Fibroblast of skin of right biceps (primary cell): ENCODE measurements at places on chromosomes 3 and 15.

DNA sequence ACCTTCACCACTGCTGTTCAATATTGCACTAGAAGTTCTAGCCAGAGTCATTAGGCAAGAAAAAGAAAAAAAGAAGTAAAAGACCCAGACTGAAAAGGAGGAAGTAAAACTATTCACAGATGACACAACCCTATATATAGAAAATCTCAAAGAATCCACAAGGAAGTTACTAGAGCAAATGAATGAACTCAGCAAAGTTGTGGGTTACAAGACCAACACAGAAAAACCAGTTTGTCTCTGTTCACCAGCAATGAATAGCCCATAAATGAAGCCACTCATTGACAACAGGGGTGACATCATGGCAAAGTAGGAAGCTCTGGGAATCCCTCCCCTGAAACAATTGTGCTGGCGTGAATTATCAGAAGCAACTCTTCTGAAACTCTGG lies 4.6 kb downstream of the CFAP100 start:
- no peak for DNase-seq

GRCh38 chr3:117264204-117264994 lies 554.8 kb downstream of the TUSC7 start:
- DNase-seq = no peak

GRCh38 chr3:98521897-98522543 lies 682 bp downstream of the CLDND1 start:
- peak; percentile 68 for DNase-seq

GRCh38 chr3:182129740-182130139 lies 418.0 kb downstream of the SOX2 start:
- DNase-seq = no peak

GRCh38 chr3:31571325-31571724 lies 38.6 kb downstream of the STT3B start:
- DNase-seq = no peak

DNA sequence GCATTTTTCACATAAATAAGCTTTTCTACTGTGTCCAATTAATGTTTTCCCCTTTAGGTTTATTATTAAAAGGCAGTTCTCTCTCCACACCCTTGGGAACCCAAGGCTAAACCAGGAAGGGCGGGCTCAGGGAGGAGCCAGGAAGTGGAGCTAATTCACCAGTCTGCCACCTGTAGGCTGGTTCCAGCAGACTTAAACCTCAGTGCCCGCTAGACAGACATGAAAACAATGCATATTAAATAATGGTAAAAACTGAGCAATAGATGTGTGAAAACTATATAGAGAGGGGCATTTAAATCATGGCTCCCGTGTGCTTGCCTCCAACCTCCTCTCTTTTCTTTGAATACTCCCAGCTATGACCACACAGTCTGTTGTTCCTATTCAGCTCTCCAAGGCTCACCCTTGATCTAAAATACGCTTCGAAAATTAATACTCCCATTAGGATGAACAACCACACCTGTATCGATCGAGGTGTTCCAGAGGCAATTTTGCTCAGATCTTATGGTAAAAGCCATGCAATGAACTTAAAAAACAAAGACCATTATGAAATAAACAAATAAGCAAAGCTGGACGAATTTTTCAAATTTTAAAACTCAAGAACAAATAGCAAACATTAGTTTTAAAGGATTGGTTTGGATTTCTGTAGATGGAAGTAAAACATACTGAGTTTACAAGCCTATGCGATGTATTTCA lies 253.3 kb downstream of the TJP1 start:
- DNase-seq = peak; percentile 12

- no peak for DNase-seq
These were observed 4.2 kb downstream of the TP63 start for GRCh38 chr3:189635339-189635738.

DNA sequence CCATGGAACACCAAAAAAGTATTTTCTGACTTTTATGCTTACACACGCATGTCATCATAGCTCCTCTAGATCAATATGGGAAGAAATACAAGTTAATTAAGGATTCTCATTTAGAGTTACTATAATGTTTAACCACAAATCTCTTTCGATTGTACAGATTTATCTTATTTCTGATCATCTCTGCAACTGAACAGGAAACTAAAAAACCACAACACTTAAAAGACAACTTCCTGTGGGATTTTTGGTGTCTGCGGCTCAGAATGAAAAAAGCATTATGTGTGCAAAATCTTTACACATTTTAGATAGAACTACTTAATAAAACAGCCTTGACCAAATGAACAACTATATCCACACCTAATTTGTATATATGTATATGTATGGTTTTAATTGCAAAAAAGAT lies 3.0 kb upstream of the TJP1 start:
- DNase-seq = peak; percentile 51

GRCh38 chr3:5229414-5229813 lies 41.9 kb downstream of the EDEM1 start:
- DNase-seq = no peak

DNA sequence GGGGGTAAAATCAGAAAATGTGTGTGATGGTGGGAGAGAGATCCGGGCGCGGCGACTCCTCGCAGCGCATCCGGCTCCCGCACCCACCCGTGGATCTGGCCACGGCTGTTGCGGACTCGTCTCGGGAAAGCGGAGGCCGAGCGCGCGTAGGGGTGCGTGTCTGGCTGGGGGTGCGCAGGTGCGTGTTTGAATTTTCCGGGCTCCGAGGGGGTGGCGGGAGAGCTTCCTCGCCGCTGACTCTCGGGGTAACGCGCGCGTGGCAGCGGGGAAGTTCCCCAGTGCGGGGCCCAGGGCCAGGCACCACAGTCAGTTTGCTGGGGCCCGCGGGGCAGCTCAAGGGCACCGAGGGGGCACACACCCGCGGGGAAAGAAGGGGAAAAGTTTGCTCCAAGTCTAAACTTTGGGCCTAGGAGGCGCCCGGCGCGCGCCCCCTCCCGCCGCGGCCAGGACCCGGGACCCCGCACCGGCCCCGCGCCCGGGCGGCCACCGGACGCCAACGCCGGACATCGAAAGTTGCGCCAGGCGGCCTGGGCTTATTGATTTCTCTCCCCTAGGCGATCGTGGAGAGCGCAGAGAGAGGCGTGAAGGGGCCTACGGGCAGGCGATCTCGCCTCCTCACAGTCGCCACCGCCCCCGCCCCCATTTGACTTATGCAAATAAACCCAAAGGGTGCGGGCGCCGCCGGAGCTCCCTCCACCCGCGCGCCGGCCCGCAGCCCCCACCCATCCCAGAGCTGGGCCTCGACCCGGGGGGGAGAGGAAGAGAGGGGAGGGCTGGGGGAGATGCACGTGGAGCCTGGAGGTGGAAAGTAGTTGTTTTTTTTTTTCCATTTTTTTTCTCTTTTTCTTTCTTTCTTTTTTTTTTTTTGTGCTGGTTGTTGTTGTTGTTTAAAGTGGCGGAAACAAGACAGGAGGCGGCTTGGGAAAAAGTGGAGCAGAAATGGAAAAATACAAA lies 639 bp downstream of the FOXP1 start:
- DNase-seq = peak; percentile 79

DNA sequence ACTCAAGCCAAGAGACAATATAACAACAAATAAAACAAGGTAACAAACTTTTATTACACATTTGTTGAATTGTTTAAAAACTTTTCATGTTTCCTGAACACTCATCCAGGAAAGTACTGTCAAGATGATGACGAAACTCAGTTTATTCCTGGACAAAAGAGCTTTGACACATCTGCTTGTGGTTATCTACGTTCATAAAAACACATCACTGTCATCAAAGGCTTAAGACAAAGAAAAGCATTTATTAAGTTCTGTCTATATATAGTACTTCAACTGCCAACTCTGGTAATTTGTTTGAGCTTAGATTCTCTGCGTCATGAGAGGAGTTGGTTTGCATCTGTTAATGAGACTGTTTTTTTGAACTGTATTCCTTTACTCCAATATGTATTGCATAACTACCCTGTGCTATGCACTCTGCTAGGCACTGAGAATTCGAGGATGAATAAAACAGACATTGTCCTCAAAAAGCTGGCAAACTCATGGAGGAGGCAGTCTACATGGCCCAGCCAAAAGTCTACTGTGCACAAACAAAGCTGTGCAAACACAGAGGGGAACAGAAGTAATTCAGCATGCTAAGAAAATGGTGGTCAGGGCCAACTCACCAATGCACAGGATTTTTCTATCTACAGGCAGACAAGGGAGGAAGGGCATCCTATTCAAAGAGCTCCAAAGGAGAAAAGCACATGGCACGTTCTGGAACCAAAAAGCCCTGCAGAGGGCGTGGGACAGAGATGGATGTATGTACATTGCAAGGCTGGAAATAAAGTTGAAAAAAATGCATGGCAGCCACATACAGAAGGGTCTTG lies 21.5 kb downstream of the PLD1 start:
- peak; percentile 96 for DNase-seq

- no peak for DNase-seq
These were observed 242.2 kb downstream of the SLCO3A1 start for GRCh38 chr15:92095693-92096092.

- no peak for DNase-seq
These were observed 282.8 kb downstream of the TLE3 start for GRCh38 chr15:69814932-69815331.

DNA sequence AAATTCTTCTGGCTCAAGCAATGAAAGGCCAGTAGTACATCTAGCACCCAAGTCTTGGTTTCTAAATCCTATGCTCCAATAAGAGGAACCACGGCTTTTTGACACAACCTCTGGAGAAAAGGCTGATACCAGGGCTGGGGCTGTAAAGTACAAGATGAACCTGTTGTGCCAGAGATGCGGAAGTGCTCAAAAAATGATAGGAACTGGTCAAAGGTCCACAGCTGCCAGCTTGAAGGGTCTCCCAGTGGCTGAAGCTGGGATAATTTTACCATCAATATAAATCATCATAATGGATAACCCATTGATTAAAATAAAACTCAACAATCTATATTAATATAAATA lies 558 bp upstream of the NCEH1 start:
- DNase-seq = no peak

DNA sequence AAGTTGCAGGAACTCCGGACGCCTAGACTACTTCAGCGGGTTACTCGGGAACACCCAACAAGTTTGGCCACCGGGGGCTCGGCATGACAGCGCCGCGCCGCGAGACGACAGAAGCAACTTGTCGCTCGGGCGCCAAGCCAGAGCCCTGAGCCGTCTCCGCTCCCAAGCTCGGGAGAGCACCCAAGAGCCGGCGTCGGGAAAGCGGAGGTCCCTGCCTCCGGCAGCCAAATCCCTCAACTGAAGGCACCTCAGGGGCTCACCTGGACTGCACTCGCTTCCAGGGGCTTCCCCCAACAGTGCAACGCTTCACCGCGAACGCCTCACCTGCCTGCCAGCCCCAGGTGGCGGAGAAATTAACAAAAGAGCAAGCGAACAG lies 640 bp downstream of the MB21D2 start:
- DNase-seq = peak; percentile 77

GRCh38 chr3:107965136-107965655 lies 125.6 kb downstream of the CD47 start:
- no peak for DNase-seq

GRCh38 chr15:70220490-70221096 lies 122.9 kb upstream of the TLE3 start:
- no peak for DNase-seq

DNA sequence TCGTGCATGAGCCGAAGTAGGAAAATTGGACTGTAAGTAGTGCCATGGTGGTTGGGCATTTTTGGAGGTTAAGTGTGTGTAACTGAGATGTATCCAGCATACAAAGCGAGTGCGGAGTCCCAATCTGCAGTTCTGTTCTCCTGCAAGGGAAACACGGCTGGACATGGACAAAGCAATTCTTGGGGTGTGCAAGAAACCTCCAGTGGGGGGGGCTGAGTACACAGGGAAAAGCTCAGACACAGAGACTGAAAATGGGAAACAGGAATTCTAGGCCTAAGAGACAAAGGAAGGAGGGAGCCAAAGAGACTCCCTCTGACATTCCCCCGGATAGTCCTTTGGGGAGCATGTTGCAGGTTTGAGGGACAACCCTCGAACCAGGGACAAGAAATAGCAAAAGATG lies 83.2 kb upstream of the PLSCR4 start:
- DNase-seq = peak; percentile 18

GRCh38 chr3:135041601-135042000 lies 246.5 kb downstream of the EPHB1 start:
- DNase-seq = no peak

DNA sequence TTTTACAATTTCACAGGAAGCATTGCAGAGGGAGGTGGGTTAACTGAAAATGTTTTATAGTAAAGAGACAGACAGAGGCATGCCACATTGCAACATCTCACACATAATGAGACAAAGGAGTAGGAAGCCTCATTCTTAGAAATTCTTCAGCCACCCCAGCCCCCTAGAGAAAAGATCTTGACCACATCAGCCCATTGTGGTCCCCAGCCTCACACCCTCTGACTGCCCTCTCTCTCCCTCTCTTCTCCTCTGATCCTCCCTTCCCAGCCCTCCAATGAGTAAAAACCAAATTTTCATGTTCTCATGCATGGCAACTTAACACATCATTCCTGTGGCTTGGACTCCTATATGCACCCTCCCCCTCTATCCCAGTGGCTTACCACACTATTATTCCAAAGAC lies 174.1 kb downstream of the UACA start:
- peak; percentile 97 for DNase-seq

- peak; percentile 34 for DNase-seq
These were observed 26.4 kb upstream of the ZBED2 start for GRCh38 chr3:111621535-111621934.

DNA sequence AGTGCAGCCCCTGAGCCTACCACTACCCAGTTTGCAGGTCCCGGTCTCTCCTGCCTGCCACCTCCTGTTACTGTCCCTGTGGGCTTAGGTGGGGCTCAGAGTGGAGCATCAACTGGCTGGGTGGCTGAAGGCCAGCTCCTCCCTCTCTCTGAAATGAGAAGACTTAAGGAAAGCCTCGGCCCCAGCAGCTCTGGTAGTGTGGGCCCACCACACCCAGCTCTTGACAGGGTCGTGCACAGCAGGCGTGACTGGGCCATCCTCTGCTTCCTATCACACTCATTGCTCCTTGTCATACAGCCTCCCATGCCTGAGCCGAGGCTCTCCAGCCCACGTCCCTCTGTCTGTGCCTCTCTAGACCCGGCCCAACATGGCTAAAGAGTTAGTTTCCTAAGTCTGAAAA lies 142.7 kb upstream of the LINGO1 start:
- no peak for DNase-seq

DNA sequence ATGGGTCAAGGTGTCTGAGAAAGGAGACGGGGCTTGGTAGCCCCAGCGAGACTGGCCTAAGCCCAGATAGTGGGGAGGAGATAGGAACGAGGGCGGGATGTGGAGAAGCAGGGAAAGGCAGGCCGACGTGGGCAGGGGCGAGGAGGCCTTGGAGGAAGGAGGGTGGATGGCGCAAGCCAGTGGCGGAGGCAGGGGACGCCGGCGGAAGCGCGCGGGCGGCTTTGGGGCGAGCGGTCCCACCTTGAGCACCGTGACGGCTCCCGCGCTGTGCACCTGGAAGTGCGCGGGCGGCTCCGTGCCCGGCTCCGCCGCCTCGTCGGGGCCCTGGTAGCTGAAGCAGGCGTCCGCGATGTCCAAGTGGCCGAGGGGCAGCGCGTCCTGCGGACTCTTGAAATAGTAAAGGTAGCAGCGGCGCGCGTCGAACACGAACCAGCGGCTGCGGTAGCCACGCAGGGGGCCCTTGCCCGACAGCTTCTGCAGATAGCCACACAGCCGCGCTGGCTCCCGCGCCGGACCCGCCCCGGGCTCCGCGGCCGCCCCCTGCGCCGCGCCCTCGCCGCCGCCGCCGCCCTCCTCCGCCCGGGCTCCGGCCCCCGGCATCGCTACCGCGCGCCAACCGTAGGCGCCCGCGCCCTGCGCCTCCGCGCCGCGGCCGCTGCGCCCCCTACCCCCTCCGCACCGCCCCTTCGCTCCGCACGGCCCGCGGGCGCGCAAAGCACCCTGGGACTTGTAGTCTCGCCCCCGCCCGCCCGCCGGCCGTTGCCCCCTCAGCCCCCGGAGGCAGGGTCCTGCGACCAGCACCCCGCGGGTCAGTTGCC lies at the start of gene TBC1D2B:
TSS of gene TBC1D2B (minus strand) at position 659 of the 818 bp plus-strand sequence. CDS start at position 600, 59 bp downstream.
- peak; percentile 67 for DNase-seq

GRCh38 chr3:127817406-127817841 lies 4.9 kb downstream of the MGLL start:
- peak; percentile 84 for DNase-seq
